ENCODE measurements at places on chromosomes 3 and 15.

GRCh38 chr15:94186770-94187331 lies 44.5 kb upstream of the MCTP2 start:
- no peak for DNase-seq

DNA sequence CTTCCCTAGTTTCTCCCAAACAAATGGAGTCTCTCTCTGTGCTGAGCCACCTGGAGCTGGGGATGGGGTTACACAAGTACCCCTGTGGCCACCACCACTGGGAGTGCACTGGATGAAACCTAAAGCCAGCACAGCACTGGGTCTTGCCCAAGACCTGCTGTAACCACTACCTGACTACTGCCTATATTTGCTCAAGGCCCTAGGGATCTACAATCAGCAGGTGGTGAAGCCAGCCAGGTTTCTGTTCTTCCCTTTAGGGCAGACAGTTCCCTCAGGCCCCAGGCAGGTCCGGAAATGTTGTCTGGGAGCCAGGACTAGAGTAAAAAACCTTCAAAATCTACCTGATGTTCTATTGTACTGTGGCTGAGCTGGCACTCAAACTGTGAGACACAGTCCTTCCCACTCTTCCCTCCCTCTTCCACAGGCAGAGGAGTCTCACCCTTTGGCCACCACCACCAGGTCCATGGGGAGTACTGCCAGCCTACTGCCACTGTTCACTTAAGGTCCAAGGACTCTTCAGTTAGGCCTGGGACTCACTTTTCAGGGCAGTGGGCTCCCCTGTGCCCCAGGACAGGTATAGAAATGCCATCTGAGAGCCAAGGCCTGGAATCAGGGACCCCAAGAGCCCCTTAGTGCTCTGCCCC lies 23.8 kb downstream of the C3orf20 start:
- no peak for DNase-seq

- DNase-seq = no peak
Observed at GRCh38 chr15:72060687-72061250, 57.2 kb downstream of the MYO9A start.

GRCh38 chr3:195613468-195614069 lies 29.8 kb upstream of the APOD start:
- no peak for DNase-seq

DNA sequence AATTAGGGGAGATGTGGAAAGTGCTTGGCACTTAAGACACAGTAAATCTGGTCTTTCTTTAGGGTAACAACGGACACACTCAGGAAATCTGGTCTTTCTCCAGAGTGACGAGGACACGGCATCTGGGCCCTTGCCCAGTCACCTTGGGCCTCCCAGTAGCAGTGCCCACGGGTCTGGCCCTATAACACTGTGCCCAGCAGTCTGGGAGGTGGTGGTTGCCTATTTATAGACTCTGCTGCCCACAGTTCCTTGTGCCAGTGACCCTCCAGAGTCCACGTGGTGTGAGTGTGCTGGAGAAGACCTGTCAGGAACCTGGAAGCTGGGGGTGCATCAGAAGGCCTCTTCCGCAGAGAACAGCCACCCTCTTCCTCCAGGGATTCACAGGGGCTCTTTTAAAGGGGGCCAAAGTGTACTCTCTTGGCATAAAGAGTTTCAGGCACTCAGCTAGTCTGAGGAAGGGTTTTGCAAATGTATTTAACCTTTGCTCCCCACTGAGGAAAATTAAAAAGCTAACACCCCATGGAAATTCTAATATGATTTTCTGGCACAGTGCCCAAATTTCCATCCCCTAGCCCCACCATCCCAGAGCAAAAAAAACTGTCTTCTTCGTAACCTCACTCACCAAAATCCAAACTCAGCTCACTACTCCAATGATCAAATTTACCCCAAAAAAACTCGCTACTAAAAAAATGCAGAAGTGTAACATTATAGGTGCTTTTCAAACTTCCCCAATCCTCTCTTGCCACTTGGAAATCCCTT lies 15.4 kb downstream of the WNT5A start:
- no peak for DNase-seq

DNA sequence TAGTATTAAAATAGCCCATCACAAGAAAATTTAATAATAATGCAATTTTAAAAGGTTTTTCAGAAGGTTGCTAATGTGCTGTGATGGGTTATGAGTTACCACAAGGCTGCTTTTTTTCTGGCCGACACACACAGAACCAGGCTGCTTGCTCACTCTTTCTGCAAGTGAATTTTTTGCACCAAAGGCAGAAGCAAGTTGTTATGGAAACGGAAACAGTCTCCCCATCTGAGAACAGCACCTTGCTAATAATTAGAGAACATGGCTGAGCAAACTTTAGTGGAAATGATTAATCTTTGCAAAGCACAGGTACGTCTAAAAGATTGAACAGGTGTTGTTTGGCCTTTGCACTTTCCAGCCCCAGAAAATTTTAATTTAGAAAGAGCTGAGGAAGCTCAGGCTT lies 51.0 kb downstream of the CACNA2D3 start:
- DNase-seq = no peak

DNA sequence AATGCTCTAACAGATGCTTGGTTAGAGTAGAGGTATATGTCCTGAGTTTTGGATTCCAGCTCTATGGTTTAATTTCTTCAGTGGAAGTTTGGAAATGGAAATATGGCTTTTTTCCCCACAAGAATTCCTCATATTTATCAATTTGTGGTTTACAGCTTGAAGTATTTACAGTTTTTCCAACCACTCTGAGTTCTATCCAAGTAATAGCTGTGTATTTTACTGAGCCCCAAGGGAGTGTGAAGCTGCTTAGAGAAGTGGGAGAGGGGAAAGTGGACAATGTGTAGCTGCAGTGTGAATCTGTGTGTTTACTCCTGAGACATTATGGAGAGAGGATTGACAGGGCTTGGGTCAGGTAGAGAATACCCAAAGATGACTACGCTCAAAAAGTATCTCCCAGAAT lies 54.5 kb downstream of the NEK11 start:
- no peak for DNase-seq

DNA sequence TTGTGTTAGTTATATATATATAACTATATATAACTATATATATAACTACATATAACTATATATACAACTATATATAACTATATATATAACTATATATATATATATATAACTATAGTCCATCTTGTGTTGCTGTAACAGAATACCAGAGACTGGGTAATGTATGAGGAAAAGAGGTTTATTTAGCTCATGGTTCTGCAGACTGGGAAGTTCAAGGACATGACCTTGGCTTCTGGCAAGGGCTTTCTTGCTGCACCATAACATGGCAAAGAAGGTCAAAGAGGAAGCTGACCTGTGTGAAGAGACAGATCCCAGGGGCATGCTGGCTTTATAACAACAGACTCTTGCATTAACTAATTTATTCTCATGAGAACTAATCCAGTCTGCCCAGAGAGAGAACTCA lies 27.6 kb downstream of the KBTBD12 start:
- DNase-seq = no peak

GRCh38 chr3:168288511-168289401 lies 193.0 kb upstream of the GOLIM4 start:
- no peak for DNase-seq

DNA sequence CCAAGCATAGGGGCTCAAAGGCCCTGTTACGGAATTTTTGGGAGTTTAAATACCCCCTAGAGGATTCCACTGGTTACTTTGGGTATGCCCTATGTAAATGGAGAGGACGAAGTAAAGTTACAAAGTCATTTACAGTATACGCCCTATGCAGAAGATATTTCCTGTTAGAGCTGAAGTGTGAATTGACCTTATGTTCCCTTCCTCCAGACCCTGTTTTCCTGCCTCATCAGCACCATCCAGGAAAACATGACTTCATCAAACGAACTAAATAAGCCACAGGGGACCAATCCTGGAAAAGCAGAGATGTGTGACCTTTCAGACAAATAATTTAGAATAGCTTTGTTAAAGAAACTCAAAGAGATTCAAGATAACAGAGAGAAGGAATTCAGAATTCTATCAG lies 177.4 kb downstream of the SQOR start:
- no peak for DNase-seq

GRCh38 chr15:76196269-76197231 lies 114.7 kb downstream of the ETFA start:
- no peak for DNase-seq

- no peak for DNase-seq
Observed at GRCh38 chr15:77014132-77015081, 19.5 kb downstream of the PSTPIP1 start.

- no peak for DNase-seq
Observed at GRCh38 chr3:136982520-136983138, 24.8 kb downstream of the IL20RB start.

GRCh38 chr3:28574036-28574435 lies 225.4 kb upstream of the AZI2 start:
- no peak for DNase-seq

GRCh38 chr3:50339485-50340146 lies 1.0 kb downstream of the RASSF1 start:
- no peak for DNase-seq

DNA sequence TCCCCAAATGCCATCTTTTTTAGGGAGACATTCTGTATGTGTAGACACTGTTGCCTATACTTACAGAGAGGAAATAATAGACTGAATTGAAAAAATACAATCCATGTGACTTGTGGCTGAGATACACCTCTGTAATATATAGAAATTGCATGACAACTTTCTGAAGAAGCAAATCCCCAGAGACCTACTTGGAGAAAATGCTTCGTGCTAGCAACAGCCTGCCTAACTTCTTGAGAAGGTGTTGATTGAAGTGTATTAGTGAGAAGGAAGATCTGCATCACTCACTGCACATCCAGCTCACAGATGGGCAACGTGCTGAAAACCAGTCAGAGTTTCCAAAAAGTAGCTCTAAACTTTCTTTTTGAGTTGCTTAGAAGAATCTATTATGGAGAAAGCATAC lies 404.1 kb downstream of the EPHB1 start:
- DNase-seq = no peak

DNA sequence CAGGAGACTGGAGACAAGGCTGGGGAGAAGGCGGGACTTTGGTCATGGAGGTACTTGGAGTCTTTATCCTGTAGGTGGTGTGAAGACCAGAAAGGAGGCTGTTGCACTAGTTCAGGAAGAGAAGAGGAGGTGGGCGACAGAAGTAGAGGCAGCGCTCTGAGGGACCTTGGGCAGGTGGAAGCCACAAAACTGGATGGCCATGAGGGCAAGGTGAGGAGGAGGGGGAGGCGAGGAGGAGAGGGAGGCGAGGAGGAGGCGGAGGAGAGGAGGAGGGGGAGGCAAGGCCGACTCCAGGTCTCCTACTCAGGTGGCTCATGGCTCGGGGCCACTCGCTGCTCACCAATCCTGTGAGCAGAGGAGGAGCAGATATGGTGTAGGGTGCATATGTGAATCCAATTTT lies 125.6 kb downstream of the RPLP1 start:
- no peak for DNase-seq

DNA sequence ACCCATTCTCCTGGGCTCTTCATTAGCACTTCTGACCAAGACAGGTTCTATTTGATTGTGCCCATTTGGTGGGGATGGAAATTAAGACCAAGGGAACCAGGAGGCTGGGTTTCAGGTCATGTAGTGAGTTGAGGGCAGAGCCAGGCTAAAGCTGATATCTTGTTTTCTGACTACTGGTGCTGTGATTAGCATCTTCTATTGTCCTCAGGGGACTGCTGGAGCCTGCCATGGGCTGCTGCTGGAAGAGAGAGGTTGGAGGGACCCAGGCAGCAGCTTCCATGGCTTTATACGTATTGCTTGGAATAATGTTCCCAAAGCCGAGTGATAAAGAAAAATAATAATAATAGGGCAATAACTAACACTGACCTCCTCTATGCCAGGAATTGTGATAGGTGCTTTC lies 211.4 kb upstream of the ROPN1 start:
- no peak for DNase-seq

DNA sequence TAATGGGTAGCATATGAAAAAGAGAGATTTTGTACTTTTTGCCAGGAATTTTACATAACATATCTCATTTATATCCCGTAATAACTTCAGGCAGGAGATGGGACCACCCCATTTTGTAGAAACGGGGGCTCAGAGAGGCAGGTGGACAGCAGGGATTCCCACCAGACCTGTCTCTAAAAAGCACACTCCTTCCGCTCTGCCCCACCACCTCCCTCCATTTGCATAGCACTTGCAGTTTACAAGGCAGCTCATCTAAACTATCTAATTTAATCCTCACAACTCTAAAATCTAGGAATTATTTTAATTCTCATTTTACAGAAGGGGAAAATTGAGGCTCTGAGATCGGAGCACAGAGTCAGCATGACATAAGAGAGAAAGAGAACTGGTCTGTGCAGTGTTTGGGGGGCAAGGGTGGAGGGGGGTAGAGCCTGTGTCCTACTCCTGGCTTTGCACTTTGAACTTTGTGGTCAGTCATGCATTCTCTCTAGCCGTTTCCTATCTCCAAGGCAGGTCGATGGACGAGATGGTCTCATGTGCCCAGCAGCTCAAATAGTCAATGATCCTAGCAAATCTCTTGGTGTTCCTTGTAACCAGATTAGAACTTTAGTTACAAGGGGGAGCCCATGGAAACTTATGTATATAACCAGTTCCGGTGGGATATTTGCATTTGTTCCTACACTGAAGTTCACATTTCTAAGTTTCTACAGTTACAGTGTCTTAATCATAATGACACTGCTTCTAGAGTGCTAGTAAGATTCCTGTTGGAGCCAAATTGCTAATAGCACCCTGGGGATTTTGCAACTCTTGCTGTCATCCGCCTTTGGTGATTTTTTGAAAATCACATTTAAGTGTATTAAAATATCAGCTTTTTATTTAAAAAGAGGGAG lies 18.6 kb downstream of the CRYGS start:
- DNase-seq = no peak

DNA sequence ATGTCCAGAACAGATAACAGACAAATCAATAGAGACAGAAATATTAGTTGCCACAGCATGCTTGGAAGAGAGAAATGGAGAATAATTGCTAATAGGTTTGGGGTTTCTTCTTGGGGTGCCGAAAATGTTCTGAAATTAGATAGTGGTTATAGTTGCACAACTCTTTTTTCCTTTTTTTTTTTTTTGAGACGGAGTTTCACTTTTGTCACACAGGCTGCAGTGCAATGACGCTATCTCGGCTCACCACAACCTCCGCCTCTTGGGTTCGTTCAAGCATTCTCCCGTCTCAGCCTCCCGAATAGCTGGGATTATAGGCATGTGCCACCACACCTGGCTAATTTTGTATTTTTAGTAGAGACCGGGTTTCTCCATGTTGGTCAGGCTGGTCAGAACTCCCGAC lies 163.3 kb downstream of the PLCH1 start:
- DNase-seq = no peak

DNA sequence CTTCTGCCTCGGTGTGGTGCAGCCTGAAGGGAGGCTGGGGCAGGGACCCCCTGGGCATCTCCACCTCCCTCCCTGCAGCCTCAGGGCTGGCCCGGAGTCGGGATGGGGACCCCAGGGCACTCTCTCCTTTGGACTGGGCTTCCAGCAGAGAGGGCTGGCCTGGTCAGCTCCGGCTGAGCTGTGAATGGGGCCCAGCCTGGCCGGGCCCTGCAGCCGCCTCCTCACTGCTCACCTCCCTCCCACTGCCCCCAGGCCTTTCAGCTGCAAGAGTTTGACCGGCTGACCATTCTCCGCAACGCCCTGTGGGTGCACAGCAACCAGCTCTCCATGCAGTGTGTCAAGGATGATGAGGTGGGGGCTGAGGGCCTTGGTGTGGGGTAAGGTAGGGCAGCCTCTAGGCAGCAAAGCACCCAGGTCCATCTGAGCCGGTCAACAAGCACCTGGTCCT lies 36.0 kb downstream of the PSTPIP1 start:
- DNase-seq = no peak

GRCh38 chr15:53675832-53676231 lies 83.6 kb downstream of the WDR72 start:
- peak; percentile 12 for DNase-seq
